Articular chondrocyte of knee joint (primary cell): ENCODE measurements at places on chromosomes 13 and 19. TPM values are rescaled to one million over a fixed set of nuclear protein-coding genes. Genes with fewer than 3 reads are reported as not detected.

PLK5 gene
- total RNA-seq = not detected in 2 replicates

HSPBP1 gene
- 23.0 and 25.6 TPM in 2 replicates for total RNA-seq

KRTDAP gene
- not detected in 2 replicates for total RNA-seq

UHRF1 gene
- 13.2 and 17.9 TPM in 2 replicates for total RNA-seq

SULT2A1 gene
- not detected in 2 replicates for total RNA-seq

CACNG6 gene
- total RNA-seq = not detected in 2 replicates

TLE6 gene
- total RNA-seq = 2.7 and 2.8 TPM in 2 replicates

SYCN gene
- not detected in 2 replicates for total RNA-seq

TUBA3C gene
- total RNA-seq = not detected in 2 replicates

ZNF285 gene
- total RNA-seq = 3.9 and 4.4 TPM in 2 replicates

FCHO1 gene
- total RNA-seq = 0.39 and 0.43 TPM in 2 replicates

ATP4A gene
- not detected in 2 replicates for total RNA-seq

IGLON5 gene
- total RNA-seq = under 0.01 TPM in 1 of 2 replicates, not detected in the other

KIR2DL1 gene
- total RNA-seq = not detected in 2 replicates

OR7D2 gene
- total RNA-seq = not detected in 2 replicates

GRIK5 gene
- total RNA-seq = 0.22 and 0.26 TPM in 2 replicates

LIM2 gene
- total RNA-seq = not detected in 2 replicates

PTPRS gene
- total RNA-seq = 208 and 244 TPM in 2 replicates

SMIM44 gene
- total RNA-seq = not detected in 2 replicates

ZNF571 gene
- 5.2 and 5.6 TPM in 2 replicates for total RNA-seq

ZNF814 gene
- total RNA-seq = 8.8 and 9.4 TPM in 2 replicates

F10 gene
- total RNA-seq = not detected in 2 replicates

SPTBN4 gene
- 3.5 and 4.6 TPM in 2 replicates for total RNA-seq

PTH2 gene
- total RNA-seq = not detected in 2 replicates

ZNF506 gene
- total RNA-seq = 18.2 and 33.1 TPM in 2 replicates

CSNK1G2 gene
- 37.7 and 39.9 TPM in 2 replicates for total RNA-seq

C5AR2 gene
- 15.4 and 22.3 TPM in 2 replicates for total RNA-seq

PSG1 gene
- total RNA-seq = 0.39 TPM in 1 of 2 replicates, not detected in the other

ZNF813 gene
- 4.4 and 4.9 TPM in 2 replicates for total RNA-seq

ONECUT3 gene
- total RNA-seq = not detected in 2 replicates

KIR2DL4 gene
- not detected in 2 replicates for total RNA-seq

PCDH17 gene
- 0.22 TPM in 1 of 2 replicates, not detected in the other for total RNA-seq

VASP gene
- total RNA-seq = 44.5 and 48.2 TPM in 2 replicates

ZNF541 gene
- total RNA-seq = 0.11 and 0.13 TPM in 2 replicates

R3HDM4 gene
- total RNA-seq = 28.9 and 34.1 TPM in 2 replicates

NLRP4 gene
- total RNA-seq = not detected in 2 replicates

ZNF582 gene
- 2.3 and 3.7 TPM in 2 replicates for total RNA-seq

GJB6 gene
- total RNA-seq = not detected in 2 replicates

GGACT gene
- 5.6 and 8.6 TPM in 2 replicates for total RNA-seq

SLC10A2 gene
- not detected in 2 replicates for total RNA-seq

NFIX gene
- 137 and 150 TPM in 2 replicates for total RNA-seq

MIA gene
- 1.4 and 4.6 TPM in 2 replicates for total RNA-seq

ZNF256 gene
- total RNA-seq = 5.5 and 7.4 TPM in 2 replicates

FFAR2 gene
- not detected in 2 replicates for total RNA-seq

ZNF28 gene
- 14.8 and 18.6 TPM in 2 replicates for total RNA-seq

ZNF442 gene
- total RNA-seq = 4.5 and 4.8 TPM in 2 replicates

MYCBP2 gene
- 118 and 131 TPM in 2 replicates for total RNA-seq
